ENCODE measurements at places on chromosomes 4 and X.

- no peak for DNase-seq
Observed at GRCh38 chr4:3512719-3513118, 19.5 kb downstream of the LRPAP1 start.

GRCh38 chrX:150049647-150050046 lies 111.4 kb upstream of the EOLA2 start:
- no peak for DNase-seq

DNA sequence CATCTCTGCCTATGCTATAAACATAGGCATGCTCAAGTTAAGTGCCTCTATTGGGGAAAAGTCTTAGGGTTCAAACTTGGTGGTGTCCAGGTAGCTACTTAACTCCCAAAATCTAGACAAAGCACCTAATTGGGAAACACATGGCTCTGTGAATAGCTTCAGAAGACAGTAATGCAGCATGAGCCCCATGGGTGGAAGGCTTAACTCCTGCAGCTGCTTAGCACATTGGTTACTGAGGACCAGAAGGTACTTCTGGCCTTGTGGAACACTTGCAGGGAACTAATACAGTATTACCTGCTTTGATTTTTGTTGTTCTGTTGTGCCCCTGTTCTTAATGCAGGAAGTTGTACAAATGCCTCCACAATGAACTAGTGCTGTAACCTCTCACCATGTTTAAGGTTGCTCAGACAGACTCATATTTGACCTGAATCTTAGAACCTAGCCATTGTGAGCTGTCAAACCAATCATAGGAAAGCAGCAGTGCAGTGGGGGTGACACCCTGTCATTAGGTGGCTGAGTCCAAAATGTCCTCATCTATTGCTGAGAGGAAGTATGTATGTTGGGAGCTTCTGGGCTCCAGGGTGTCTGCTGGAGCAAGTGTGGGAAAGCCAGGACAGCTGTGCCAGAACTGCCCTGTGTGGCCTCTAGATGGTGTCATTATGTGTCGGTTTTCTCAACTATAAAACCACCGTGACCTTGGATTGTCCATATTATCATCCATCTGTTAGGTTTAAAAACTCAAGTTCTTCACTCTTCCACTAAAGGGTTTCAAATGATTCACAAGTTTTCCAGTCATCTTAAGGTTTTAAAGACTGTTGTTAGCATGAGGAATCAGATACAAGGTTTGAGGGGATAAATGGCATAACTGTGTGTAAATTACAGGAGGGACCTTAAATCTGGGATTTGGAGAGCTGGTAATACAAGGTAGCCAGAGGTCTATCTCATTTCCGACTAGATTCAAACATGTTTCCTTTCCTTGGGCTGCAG lies 69.9 kb upstream of the WDR1 start:
- DNase-seq: no peak

DNA sequence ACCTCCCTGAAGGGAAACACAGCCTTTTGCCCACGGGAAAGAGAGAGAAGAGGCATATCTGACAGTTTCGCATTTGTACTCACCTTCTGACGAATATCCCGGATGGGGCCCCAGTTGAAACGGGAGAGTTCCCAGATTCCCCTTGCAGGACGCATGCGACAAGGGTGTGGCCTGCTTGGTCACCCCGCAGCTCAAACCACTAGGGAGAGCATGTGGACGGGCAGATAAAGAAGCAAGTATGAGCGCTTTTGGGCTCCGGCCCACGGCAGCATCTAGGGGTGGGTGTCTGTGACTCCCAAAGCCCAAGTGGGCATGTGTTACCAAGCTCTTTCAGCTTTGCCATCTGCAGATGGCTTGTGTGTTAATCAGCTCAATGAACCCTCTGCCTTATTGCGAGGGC lies 70.1 kb upstream of the MED14 start:
- DNase-seq: no peak

- no peak for DNase-seq
Observed at GRCh38 chr4:182513587-182514291, 270.5 kb downstream of the TENM3 start.

- DNase-seq: no peak
Observed at GRCh38 chr4:161991811-161992210, 172.0 kb downstream of the FSTL5 start.

DNA sequence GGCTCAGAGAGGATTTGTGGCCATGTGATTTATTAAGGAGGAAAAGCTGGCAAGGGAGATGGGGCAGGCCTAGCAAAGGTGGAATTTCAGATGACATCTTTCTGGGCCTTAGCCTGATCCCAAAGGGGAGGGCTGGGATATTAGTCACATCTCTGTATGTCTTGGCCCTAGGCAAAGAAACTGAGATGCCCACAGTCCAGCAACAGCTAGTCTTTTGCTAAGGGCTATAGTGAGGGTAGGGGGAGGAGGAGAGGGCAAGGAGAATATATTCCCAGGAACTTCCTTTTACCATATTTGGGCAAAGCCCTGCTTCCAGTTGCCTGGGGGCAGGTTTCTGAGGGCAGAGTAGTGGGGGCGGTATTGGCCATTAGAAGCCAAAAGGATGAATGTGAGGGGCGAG lies 209.8 kb upstream of the NR3C2 start:
- DNase-seq: no peak

GRCh38 chr4:80619070-80619674 lies 283.6 kb downstream of the CFAP299 start:
- no peak for DNase-seq

GRCh38 chrX:68363984-68364383 lies 69.3 kb downstream of the OPHN1 start:
- no peak for DNase-seq

DNA sequence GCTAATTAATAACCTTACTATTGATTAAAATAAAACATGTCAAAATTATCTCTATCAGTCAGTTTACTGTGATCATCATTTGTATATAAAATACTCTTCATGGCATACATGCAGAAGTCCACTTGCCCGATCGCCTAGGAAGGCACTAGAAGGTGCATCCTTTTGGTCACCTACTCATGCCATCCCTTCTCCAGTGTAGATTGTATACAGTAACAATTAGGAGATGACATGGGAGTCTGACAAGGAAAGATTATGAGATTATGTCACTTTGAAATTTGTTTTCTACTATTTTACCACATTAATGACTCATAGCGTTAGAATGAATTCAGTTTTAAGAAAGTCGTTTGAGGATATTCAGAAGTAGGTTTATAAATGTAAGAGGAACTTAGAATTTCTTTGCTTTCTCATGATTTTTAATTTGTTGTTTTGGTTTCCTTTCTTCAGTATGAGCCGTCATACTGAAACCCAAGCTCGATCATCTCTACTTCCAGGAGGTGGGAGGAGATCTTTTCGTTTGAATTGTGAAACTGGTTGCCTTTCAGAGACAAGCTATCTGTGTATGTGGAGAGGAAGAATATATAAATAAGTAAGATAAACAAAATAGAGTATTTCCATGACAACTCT lies 51.1 kb upstream of the UNC5C start:
- DNase-seq: no peak

- no peak for DNase-seq
Observed at GRCh38 chr4:163666332-163666873, 171.9 kb downstream of the TMA16 start.

DNA sequence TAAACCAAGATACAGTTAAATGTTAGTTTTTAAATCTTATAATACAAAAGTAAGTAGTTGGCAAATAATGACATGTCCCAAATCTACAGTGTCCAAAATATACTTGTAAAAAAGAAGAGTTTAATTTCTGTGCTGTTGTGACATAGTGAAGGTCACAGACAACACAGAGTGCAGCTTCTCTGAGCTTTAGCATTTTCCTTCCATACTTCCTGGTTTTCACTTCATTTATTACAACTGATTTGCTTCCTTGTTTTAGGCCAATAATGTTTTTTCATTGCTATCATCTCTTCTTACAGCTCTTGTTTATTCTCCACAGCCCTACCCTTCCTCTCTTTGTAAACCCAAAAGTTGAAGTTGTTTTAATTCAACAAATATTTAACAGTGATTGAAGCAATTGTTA lies 132.4 kb upstream of the TET2 start:
- DNase-seq: no peak

GRCh38 chr4:74968456-74969164 lies 35.7 kb downstream of the PARM1 start:
- DNase-seq: no peak

GRCh38 chrX:30141966-30142365 lies 73.4 kb upstream of the MAGEB2 start:
- no peak for DNase-seq

- DNase-seq: no peak
Observed at GRCh38 chr4:141759796-141760425, 123.5 kb downstream of the IL15 start.

All from activated CD4-positive, alpha-beta T cell treated with anti-CD3 and anti-CD28 coated beads, Interleukin-2, amount 50 U/mL, for 1 hour (primary cell).